ENCODE measurements at places on chromosomes 4 and X. TPM values are rescaled to one million over a fixed set of nuclear protein-coding genes. Genes with fewer than 3 reads are reported as not detected.
A peak's percentile ranks its signal among the peaks of the same experiment; 100 is the strongest.

DNA sequence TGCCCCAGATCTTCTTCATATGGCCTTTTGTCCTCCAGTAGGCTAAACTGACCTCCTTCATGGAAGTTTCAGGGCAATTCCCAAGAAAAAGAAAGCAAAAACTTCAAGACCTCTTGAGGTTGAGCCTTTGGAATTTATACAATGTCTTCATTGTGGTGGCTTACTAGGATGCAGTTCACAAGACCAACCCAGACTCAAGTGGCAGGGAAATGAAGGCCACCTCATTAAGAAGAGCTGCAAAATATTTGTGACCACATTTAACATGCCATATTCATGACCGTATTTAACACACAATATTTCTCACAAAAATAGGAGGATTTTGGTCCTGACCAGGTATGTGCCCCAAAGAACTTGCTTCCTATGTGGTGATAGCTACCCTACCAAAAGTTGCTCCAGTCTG, 605.5 kb upstream of the PITX2 start:
- DNase-seq: no peak

GRCh38 chr4:147780137-147780777, 48.4 kb downstream of the ARHGAP10 start:
- DNase-seq: no peak

DNA sequence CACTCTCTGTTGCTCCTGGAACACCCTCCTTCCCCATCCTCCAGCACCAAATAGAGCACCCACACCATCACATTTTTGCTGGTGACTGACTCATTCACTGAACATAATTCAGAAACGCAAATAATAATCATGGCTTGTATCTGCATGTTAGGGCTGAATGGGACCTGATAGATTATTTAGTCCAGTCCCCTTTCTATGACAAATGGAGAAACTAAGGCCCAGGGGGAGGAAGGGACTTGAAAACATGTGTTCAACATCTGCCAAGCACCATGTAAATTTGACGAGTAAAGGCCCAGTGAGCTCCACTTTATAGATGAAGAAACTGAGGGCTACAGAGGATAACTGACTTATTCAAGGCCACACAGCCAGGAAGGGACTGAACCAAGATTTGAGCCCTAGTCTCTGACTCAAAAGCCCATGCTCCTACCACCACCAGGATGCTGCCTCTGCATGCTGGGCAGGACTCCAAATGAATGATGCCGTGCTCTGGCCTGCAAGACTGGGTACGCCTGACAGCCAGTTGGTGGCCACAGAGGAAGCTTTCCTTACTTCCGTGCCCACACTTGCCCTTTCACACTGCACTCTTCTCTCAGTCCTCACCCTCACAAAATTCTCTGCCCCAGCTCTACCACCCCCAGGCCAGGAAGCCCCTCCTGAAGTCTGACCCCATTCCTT, 133.3 kb upstream of the PJA1 start:
- no peak for DNase-seq

GRCh38 chr4:77652237-77652897, 46.7 kb downstream of the CXCL13 start:
- no peak for DNase-seq

GRCh38 chr4:154529728-154530519, 20.3 kb downstream of the PLRG1 start:
- no peak for DNase-seq

DNA sequence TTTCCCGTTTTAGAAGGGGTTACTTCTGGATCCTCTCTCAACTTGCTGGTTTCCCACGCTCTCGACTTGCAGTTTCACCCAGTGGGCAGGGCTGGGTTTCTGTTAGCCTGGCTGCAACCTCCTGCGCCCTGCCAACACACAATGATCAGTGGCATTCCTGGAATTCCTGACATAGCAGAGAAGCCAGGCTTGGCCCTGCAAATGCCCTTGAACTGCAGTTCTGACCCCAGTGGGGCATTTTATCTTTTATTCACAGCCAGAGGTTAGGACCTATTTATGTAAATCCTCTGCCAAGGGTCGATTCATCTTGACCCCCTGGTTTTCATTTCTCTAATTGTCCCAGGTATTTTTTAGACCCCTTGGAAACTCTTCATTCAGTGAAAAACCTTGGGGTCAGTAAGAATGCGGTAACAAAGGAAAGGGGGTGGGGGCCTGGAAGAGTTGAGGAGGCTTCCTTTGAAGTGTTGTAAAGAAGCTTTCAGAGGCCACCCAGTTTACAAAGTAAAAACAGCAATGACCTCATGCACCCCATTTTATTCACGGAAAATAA, 217.6 kb downstream of the ZNF674 start:
- DNase-seq: peak; percentile 16

GRCh38 chr4:47855350-47855749, 17.5 kb upstream of the CORIN start:
- DNase-seq: no peak

DNA sequence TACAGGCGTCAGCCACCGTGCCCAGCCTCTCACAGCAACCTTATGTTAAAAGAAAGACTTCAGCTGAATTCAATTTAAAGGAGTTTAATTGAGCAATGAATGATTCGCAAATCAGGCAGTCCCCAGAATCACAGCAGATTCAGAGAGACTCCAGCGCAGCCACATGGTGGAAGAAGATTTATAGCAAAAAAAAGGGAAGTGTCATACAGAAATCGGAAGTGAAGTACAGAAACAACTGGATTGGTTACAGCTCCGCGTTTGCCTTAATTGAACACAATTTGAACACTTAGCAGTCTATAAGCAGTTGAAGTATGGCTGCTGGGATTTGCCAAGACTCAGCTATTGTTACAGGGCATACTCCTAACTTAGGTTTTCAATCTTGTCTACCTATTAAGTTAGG, 19.8 kb downstream of the CENPVL3 start:
- no peak for DNase-seq

- DNase-seq: no peak
Observed at GRCh38 chr4:136390824-136391223, 1141.5 kb downstream of the PCDH18 start.

DNA sequence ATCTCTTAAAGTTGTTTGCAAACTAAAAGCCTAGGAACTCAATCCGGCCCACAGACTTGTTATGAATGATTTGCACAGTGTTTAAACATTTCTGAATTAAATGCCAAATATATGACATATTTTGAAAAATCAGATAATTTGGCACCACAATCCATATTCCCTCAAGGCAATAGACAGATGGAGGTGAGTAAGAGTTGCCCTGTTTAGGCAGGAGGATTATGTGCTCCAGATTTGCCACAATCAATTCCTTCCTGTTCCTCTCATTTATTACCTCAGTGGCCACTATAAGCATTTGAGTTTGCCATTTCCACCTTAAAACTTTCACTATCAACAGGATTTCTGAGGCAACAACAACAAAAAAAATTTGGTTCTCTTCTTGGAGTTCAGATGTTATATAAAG, 18.7 kb downstream of the UBA6 start:
- no peak for DNase-seq

GRCh38 chrX:140157611-140158010, 192.3 kb upstream of the CXorf66 start:
- DNase-seq: no peak

GRCh38 chr4:42050516-42051249, 60.4 kb downstream of the SLC30A9 start:
- no peak for DNase-seq

DNA sequence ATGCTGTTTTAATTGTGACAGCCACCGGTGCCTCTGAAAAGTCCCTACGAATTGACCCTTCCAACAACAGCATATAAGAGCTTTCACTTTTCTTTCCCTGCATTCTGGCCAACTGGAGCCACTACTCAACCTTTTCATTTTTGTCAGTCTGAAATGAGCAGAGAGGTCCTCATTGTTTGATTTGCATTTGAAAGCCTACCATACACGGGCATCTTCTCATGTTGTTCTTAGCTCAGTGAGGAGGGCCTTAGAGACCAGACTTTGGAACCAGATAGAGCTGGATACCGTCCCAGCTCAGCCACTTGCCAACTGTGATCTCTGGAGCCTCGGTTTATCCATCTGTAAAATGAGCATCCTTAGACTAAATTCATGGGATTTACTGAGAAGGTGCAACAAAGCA, 16.9 kb upstream of the TMSB4X start:
- DNase-seq: no peak

DNA sequence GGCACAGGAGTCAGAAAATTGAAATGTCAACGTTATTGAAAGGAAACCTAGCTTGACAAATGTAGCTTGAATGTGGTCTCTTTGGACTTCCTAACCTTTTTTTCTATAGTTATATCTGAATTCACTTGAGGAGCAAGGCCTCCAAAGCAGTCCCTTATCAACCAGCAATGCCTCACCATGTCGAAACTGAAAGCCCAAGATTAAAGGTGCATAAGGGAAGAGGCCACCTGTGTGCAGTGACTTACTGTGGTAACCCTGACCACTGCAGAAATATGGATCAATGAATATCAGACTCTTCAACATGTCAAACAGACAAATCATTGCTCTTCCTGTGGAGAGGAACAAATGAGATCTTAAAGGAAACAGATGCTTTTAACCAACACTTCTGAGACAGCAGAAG, 95.0 kb upstream of the GIMD1 start:
- no peak for DNase-seq

GRCh38 chr4:183172881-183173280, 73.8 kb downstream of the WWC2 start:
- no peak for DNase-seq

GRCh38 chrX:45517090-45517973, 316.7 kb upstream of the DIPK2B start:
- DNase-seq: no peak

DNA sequence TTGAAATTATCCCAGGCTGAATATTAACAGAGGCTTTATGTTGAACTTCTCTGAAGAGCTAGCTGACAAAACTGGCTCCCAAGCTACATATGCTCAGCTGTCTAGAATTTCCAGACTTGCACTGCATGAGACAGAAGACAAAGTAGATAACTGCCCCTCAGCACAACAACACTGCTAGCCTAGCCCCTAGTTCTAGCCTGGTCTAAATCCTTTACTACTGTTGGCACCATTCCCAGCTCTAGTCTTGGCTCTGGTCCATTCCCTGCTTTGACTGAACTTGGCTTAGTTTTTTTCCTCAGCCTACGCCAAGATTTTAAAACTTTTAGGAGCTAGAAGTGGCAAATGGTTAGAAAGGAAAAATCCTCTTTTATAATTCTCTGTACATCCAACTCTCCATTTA, 7.6 kb upstream of the OPHN1 start:
- no peak for DNase-seq

- no peak for DNase-seq
Observed at GRCh38 chr4:5389756-5390310, 318.5 kb downstream of the EVC2 start.

The GDPD2 gene
- 2.8 TPM for total RNA-seq

The EOLA2 gene
- total RNA-seq: 34.4 TPM

The SYTL4 gene
- total RNA-seq: 1.8 TPM

The MAP7D2 gene
- total RNA-seq: 1.4 TPM

The CLGN gene
- 10.8 TPM for total RNA-seq

The ARL13A gene
- total RNA-seq: not detected

The ADH1A gene
- 5.6 TPM for total RNA-seq

The ELF2 gene
- total RNA-seq: 56.5 TPM

The LEF1 gene
- total RNA-seq: 2.1 TPM
